HCT116 (cell line): ENCODE measurements at places on chromosomes 4 and X.

- no peak for DNase-seq
Observed at GRCh38 chr4:105698607-105699006, 9.9 kb downstream of the INTS12 start.

DNA sequence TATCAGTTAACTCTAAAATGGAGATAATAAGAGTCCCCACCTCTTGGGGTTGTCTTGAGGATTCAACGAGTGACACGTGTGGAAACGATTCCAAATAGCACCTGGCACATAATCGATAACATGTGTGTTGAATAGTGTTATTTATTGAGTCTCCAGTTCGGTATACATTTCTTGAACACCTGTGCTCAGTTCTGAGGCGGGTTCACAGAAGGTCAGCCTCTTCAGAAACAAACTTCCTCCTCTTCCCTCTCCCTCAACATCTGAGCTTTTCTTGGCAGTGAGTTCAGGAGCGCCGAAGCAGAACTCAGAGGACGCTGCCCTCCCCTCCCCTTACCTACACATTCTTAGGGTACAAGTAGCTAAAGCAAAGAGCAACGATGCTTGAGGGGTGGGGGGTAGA, 934 bp downstream of the PDHA1 start:
- no peak for DNase-seq

- DNase-seq, result peak; percentile 7
Observed at GRCh38 chr4:92303621-92304027, at the start of gene GRID2. Gene GRID2 (plus strand): TSS chr4:92303966.

DNA sequence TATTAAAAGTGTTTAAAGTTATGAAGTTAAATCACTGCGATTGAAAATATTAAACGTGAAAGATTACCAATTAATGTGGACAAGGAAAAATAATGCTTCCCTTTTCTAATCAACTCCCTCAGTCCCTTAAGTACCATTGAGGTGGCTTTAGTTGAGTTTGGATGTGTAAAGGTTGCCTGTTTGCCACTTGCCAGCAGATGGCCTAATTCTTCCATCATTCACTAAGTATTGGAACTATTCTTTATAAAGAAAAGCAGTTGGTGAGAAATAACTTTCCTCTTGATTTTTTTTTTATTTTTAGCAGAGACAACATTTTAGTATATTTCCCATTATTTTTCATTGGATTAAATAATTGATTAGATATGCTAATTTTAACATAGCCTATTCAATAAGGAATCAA, 295.9 kb upstream of the TACR3 start:
- DNase-seq, result peak; percentile 28

DNA sequence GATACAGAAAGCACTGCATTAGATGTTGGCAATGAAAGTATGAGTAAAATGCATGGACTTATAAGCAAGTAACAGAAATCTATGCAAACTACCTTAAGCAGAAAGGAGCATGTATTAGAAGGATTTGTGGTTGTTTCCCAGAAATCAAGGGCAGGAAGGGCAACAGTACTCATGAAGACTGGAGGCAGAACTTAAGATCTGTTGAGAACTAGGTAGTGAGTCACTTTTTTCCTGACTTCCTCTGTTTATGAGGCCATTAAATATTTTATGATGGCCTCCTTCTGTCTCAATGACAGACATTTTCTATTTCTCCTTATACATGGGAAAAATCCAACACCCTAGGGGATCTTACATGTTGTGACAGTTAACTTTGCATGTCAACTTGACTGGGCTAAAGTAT, 398.2 kb downstream of the MID1IP1 start:
- DNase-seq, result no peak

DNA sequence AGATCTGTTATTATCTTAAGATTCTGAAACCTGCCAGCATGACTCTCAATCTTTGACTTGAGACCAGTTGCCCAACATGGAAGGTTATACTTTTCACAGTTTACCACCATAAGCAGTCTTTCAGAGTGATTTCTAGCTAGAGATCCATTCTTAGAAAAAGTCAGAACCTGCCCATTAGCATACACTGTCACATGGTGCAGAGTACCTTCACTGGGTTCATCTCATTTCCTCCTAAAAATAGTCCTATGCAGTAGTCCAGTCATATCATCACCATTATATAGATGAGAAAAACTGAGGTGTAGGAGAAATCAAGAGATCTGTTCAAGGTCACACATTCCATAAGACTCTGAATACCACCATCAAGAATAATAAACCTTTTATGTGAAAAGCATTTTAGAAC, 153.6 kb downstream of the AR start:
- no peak for DNase-seq

DNA sequence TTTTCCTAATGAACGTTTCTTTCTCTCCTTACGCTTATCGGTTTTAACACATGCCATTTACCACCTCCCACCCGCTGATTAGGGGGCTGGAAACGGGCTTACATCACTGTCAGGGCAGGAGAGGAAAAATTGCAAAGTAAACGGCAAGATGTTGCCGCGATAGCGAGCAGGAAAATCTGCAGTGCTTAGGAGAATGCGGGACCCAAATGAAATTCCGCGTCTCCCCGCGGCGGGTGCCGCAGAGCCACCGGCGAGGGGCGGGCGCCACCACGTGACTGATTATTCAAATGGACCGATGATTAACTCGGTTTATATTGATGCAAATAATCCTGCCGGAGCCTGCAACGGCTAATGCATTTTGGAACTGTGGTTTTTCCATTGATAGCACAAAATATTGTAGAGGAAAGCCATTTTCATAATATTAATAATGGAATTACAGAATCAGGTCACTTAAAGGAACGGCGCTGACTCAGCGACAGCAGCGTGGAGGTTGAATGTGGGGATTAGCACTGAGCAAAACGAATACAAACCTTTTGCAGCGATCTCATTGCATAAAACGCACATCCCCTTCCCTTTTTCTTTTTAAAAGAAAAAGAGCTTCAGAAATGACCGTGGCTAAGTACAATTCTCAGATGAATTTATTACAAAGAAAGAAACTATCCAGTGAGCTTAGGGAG, 224.2 kb downstream of the STIM2 start:
- no peak for DNase-seq
